ENCODE measurements at places on chromosomes 1 and 21.
A peak's percentile ranks its signal among the peaks of the same experiment; 100 is the strongest.

- peak; percentile 83 for DNase-seq
Measured at GRCh38 chr1:162003061-162003829, 20.4 kb downstream of the OLFML2B start.

DNA sequence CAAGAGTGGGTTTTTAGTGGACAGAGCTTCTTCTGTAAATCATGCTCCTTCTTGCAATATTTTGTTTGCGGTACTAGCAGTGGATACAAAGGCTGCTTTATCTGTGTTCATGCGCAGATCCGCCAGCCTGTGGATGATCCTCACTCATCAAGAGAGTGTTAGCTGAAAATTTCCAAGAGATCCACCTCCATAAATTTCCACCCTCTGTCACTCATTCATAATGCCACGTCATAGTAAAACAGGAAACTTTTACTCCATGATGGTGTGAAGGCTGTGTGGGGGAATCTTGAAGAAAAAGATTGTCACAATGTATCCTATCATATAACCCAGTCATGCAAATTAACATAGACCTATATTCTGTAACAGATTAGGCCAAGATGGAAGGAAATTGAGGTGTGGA lies 4.4 kb upstream of the MAPKAPK2 start:
- DNase-seq, result no peak

- DNase-seq, result peak; percentile 57
Measured at GRCh38 chr1:77126307-77126706, 92.9 kb downstream of the PIGK start.

GRCh38 chr1:157542676-157543075 lies 9.6 kb downstream of the FCRL5 start:
- peak; percentile 15 for DNase-seq

DNA sequence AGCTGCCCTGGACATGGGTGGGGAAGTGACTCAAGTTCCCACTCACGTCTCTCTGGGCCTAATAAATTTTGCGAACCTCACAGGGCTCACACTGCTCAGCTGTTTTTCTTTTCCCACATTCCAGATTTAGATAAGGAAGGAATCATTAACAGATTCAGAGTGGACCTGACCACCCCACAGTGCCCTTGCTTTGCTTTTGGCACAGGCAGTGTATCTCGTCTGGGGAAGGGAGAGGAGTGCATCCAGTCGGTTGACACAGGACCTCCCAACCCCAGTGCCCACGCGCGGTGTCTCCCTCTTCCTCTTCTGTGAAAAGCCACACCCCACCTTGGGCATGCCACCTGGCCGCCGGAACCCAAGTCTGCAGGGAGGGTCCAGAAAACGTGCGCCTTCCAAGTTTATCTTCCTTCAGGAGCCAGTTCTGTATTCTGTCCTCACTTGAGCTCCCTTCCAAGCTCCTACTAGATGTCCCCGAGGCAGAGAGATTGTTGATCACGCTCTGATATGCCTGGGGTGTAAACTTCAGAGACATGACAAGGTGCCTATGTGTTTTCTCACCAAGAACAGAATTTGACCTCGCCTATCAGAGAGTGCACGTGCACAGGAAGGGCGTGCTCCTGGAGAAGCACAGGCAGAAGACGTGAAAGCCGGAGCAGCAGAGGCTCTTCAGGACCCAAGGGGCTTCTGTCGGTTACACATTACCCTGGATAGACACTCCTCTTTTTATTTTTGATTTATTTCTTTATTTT lies 9.5 kb upstream of the SLC2A5 start:
- DNase-seq, result no peak

DNA sequence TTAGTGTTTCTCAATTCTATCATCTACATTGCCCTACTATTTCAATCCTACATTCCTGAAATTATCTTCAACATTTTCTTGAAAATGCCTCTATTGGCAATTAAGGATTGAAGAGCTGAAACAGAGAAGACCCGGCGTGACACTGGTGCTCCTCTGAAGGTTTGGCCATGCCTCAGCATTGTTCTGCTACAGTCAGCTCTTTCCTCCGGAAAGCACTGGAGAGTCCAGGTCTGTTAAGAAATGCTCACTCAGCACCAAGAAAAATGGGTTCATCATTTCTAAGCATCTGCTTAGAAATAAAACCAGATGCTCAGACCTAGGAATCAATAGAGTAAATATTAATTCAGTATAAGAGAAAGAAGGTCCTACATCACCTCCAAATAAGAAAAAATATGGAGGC lies 58.8 kb downstream of the WARS2 start:
- no peak for DNase-seq

DNA sequence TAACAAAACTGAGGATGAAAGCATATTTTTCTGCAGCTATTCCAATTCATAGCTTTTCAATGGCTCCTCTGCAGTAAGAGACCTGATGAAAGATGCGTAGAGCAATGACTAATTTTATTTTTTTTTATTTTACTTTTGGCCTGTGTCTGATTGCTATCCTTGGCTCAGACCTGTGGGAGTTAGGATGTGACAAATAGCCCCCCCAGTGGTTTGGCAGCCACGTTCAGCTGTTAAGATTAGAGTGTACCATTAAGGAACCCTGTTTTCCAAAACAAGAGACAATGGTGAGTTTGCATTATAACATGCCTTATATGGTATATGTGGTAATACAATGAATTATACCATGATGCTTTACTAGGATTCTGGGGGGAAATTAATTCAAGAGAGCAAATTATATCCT lies 264.7 kb downstream of the CACNA1E start:
- no peak for DNase-seq

DNA sequence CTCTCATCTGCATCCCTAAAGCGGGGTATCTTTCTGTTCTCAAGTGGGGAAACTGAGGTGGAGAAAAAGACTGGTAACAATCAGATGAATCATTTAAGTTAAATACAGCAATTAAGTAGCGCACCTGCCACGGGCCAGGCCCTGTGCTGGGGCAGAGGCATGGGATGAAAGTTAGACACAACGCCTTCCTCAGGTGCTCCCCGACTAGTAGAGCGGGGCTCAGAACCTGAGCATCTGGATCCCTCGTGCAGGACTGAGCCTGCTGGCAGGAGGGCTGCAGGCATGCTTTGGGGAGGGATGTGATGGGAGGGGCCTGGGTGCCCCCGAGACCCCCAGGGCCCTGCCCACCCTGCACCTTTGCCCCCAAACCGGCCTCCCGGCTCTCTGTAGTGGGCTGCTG lies 14.9 kb upstream of the KCNC4 start:
- DNase-seq, result no peak

GRCh38 chr1:2801046-2801445 lies 447 bp downstream of the TTC34 start:
- no peak for DNase-seq

DNA sequence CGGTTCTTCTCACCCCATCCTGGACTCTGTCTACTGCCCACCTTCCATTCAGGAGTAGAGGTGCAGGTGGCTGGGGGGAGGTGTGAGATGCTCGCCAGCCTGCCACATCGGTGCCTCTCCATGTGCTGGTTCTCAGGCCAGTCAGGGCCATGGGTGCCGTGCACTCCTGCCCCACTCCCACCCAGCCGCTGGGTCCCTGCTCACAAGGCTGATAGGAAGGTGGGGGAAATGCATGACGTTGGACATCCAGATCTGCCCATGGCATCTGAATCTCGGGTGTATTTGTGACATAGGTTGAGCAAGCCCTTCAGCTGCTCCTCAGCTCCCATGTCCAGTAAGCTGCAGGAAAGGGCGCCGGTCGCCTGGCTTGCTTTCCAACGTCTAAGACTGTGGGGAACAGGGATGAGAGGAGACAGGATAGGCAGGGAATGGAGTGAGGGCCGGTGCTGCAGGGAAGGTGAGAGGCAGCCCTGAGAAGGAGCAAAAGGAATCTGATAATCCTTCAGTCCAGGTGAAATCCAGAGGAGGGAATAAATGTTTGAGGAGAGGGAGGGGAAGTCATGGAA lies 11.8 kb downstream of the S100A7A start:
- DNase-seq, result no peak

DNA sequence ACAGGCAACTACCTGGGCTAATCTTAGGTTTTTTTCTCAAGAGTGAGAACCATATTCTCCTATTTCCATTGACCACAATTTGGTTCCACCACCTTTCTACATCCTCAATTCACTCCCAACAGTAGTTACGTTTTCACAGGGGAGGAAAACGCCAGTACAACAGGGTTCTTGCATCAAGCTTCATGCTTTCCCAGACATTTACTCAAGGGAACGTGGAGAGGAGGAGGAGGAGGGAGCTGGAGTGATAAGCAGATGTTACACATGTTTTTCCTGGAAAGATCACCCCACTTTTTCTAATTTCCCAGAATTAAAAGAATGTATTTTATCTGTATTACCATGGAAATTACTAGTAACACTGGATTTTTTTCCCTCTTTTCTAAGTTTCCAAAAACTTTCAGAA lies 58.3 kb downstream of the RGS5 start:
- no peak for DNase-seq

- DNase-seq, result no peak
Measured at GRCh38 chr1:22131875-22132486, 10.9 kb downstream of the WNT4 start.

DNA sequence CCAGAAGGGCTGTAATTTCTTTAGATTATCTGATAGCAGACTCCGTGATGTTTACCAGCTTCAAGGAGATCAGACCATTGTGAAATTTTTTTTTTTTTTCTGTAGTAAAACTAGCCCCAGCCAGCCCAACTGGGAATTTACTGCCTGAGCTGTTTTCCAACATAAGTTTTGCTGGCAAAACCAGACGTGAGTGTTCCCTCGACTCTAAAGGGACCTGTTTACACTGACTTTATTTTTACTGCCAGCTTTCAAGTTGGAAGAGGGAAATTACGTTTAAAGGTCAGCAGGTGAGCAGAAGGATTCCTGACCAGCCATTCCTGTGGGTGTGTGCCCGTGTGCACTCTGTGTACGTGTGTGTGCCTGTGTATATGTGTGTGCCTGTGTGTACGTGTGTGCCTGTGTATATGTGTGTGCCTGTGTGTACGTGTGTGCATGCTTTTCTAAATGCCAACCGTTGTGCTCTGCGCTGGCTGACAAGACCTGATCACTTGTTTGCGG lies 374 bp downstream of the MAB21L3 start:
- DNase-seq, result no peak

- no peak for DNase-seq
Measured at GRCh38 chr1:14841456-14841855, 243.0 kb downstream of the KAZN start.

DNA sequence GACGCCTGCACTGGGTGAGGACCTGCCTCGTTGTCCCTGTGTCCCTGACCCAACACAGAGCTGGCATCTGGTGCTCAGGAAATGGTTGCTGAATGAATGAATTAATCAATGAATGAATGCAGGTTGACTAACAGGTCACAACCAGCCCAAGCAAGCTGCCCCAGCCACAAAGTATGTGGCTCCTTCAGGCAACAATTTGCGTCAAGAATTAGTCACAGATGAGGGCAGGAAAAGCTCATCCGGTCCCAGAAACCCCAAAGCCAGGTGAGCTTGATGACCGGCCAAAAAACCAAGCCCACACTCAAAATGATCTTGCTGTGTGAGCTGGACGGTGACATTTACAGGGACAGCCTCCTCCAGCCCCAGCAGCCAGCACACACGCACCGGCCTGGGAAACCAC lies 40.6 kb upstream of the GPR153 start:
- no peak for DNase-seq

DNA sequence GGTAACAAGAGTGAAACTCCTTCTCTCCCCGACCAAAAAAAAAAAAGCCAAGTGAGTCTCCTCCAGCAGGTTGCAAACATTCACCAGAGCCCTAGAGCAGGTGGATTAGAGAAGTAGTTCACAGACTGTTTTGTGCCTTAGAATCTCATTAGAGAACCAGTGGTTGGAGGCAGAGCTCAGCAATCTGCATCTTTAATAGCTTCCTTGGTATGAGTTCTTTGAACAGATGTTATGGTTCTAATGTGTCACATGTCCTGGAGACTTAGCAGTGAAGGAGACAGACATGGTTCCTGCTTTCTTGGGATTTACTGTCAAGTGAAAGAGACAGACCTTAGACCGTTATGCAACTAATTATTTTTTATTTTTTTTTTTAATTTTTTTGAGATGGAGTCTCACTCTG lies 26.8 kb downstream of the SESN2 start:
- no peak for DNase-seq

DNA sequence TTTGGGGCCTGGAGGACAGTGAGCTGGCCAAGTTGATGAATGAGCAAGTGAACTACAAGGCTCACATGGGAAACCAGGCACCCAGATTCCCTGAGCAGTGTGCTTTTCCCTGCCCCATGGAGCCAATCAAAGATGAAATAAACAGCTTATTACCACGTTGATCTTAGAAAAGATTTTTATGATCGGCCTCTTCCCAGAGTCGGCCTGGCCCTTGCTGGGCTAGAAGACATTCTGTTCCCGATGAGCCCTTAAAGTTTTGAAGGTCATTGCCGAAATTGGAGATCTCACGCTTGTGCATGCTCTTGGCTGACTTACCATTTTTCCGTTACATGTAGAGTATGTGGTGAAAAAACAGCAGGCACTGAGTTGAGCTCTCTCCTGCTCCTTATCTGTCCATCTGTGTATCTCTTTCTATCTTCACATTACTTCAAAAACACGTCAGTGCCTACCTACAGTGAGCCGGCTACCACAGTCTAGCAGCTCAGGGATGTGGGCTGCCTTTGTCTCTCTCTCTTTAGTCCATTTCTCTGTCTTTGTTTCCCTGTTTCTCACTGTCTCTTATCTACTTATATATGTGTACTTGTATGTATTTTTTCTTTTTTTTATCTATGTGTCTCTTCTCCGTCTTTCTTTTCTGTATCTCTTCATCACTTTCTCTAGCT lies 248.8 kb upstream of the USP24 start:
- no peak for DNase-seq

GRCh38 chr1:207988326-207989165 lies 77.6 kb upstream of the CD34 start:
- no peak for DNase-seq

DNA sequence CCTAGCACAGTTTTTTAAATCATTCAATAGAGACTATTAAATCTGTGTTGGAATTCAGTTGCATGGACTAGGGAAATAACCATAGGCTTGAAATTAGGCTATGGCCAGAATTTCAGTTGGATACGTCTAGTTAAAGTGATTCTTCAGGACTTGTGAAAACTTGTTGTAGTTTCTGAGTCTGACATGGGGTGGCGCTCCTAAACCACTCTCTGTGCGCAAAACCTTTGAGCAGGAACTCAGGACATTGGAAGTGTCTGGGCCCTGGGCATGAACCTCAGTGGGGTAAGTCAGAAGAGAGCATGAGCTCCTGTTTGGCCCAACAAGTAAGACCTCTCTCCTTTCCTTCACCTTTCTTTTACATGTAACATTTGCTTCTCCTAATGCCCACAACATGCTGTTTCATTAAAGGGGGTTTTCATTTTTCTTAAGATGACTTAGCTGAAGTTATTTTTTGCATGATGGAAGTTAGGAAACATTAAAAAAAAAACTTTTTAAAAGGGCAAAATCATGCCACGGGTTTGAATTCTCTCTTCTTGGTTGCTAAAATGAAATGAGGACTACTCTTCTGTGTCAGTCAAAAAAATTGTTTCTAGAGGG lies 17.1 kb upstream of the CCDC190 start:
- no peak for DNase-seq

GRCh38 chr1:170306513-170306910 lies 160.8 kb downstream of the NTMT2 start:
- DNase-seq, result peak; percentile 43

All from muscle of back (tissue), 13 donors.